Activated naive CD8-positive, alpha-beta T cell treated with anti-CD3 and anti-CD28 coated beads, Interleukin-2, amount 10 ng/mL, durations not matched to agents 7 days and 5 days (primary cell): ENCODE measurements at places on chromosomes 1 and 21. TPM values are rescaled to one million over a fixed set of nuclear protein-coding genes. Genes with fewer than 3 reads are reported as not detected.

DNA sequence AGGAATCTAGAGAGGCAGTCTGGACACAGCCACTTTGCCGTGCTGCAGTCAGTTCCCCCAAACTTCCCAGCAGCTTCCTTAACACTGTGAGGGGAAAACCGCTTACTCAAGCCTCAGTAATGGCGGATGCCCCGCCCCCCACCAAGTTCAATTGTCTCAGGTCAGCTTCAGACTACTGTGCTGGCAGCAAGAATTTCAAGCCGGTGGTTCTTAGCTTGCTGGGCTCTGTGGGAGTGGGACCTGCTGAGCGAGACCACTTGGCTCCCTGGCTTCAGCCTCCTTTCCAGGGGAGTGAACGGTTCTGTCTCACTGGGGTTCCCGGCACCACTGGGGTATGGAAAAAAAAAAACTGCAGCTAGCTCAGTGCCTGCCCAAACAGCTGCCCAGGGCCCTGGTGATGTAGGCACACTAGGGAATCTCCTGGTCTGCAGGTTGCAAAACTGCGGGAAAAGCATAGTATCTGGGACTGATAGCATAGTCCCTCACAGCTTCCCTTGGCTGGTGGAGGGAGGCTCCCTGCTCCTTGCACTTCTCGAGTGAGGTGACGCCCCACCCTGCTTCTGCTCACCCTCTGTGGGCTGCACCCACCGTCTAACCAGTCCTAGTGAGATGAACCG, 23.7 kb upstream of the HFM1 start:
- no peak for DNase-seq

DNA sequence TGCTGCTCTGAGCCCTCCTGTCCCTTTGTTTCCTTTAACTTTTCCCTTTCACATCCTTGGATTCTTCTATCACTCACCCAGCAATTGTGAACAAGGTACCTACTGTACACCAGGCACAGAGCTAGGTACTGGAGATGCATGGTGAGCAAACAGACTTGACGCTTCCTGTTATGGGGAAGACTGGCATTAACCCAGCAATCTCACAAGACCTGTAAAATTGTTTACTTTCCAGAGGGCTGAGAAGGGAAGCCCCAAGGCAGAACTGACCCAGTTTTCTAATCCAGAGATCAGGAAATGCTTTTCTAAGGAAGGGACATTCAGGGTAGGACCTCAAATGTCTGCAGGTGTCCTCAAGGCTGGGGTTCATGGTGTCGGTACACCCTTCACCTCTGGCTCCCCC, 171.6 kb upstream of the KAZN start:
- DNase-seq = no peak

DNA sequence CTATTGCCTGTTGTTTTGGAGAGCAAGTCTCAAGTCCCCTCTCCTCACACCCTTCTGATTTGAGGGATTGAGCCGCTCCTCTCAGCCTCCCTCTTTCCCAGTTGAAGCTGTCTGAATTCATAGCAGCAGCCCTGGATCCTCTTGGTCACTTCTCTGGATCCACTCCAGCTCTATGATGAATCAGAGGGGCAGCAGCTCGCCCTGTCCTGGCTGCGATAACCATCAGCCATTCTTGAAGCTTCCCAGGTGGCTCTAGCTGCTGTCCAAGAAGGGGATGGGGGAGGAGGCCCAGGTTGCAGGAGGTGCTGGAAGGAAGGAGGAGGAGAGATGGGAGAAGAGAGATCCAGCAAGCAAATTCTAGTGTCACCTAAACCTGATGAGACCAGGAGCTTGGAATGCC, 31.3 kb downstream of the WNT4 start:
- DNase-seq = no peak

DNA sequence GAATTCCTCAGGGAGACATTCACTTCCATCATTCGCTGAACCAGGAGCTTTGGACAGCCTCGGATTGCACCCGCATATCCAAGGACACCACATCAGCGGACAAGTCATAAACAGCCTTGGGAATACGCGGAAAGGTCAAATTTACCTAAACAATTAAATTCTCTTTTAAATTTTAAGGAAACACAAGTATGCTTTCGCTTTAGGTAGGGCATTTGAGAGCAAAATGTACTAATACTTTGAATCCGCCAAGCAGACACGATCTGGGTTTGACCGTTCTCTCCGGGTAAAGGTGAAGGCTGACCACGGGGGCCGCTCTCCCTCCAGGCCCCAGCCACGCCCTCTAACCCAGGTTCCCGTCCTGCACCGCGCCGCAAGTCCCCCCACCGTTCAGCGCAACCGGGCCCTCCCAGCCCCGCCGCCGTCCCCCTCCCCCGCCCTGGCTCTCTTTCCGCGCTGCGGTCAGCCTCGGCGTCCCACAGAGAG, 479 bp upstream of the ACADM start:
- DNase-seq = no peak

DNA sequence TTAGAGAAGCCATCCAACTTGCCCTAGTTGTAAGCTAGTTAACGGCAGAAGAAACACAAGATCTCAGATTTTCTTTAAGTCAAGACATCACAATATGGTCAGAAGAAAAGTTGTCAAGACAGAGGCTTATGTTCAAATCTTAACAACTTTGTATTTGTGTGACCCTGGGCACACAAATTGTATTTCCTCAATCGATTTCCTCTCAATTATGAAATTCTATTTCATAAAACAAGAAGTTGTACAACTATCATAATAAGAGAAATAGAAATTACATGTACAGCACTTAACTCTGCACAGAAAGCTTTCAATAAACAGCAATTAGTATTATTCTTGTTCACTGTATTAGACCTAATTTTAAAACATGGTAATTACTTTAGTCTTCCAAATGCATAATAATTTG, 62.9 kb upstream of the SDC3 start:
- DNase-seq = no peak

DNA sequence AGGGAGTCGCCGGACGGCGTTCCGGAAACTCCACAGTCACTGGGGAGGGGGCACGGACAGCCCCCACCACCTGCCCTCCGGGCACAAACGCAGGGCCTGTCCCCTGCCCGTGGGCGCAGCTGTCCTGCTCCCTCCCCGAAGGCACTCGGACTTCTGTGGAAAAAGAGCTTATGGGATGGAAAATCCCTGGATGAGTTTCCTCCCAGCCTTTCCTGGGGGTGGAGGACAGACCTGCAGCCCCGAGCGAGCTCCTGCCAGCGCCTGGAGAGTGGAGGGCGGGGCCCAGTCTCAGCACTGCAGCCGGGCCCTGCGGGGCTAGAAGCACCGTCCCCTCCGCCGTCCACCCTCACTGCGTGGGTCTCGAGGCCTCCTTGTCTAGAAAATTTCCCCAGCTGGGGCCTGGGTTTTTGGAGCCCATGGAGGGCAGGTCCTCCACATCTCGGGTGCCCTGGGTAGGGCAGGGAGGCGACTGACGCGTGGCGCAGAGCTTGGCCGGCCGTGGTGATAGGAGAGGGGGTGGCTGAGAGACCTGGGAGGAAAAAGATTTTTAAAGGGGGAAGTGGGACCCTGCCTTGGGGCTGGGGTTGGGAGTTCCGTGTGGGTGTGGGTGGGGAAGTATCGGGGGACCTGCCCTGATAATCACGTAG, 6.4 kb upstream of the COL6A1 start:
- DNase-seq = no peak

GRCh38 chr1:212668477-212668876, 31.2 kb downstream of the BATF3 start:
- no peak for DNase-seq

DNA sequence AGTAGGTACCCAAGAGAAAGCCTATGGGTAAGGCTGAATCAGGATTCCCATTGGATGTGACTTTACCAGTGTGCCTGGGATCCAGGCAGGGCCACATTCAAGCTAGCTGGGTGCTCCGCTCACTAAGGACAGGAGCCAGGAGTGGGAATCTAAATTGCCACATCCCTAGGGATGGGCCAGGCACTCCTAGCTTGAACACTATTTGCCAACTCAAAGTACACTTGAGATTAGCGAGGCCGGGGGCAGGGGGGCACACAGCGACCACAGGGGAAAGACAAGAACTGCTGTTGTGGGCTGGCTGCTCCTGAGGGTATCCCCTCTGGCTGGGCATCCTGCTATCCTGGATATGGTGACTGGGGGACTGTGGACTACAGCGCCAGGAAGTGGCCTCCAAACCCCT, 4.3 kb downstream of the SLC45A3 start:
- DNase-seq = no peak

DNA sequence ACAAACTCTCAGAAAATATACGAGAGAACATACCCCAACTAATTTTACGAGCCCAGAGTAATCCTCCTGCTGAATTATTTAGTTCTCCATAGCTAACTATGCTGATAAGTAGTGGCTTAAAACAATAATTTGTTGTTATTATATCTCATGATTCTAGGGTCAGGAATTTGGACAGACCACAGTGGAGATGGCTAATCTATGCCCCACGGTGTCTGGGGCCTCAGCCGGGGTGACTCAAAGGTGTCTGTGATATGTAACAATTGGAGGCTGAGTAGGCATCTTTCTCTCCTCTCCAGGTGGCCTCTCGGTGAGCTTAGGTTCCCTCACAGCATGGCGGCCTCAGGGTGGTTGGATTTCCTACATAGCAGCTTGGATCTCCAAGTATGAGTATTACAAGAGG, 35.4 kb upstream of the FOXO6 start:
- no peak for DNase-seq

GRCh38 chr1:157124855-157125254, 13.3 kb downstream of the ETV3 start:
- no peak for DNase-seq

DNA sequence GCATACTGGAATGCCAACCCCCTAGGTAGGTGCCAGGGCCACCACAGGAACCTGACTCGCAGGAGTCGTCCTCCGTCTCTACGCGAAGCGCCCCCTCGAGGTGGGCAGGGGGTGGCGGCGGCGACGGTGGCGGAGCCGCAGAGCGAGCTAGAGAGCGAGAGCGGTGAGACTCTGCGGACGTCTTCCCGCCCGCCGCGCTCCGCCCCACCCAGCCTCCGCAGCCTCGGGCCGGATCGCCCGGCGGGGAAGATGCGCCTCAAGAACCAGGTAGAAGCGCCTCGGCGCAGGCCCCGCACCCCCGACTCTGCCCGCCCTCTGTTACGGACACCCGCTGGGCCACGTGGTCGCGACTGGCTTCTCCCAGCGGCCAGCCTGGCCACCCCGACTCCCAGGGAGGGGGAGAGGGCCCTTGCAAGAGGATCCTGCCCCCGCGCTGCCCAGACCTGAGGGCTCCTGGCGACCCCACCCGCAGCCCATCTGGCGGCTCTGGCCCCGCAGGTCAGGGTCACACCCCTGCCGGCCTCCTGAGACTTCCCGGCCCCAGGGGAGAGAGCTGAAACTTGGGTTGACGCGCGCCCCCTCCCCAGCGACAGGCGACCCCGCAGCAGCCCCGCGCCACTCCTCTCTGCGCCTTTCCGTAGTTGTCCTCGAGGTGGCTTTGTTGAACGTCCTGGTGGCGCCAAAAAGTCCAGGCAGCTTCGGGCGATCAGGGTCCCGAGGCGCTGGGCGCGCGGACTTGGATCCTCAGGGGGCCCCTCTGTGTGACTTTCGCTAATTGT, 24.4 kb upstream of the AGBL4 start:
- peak; percentile 27 for DNase-seq

DNA sequence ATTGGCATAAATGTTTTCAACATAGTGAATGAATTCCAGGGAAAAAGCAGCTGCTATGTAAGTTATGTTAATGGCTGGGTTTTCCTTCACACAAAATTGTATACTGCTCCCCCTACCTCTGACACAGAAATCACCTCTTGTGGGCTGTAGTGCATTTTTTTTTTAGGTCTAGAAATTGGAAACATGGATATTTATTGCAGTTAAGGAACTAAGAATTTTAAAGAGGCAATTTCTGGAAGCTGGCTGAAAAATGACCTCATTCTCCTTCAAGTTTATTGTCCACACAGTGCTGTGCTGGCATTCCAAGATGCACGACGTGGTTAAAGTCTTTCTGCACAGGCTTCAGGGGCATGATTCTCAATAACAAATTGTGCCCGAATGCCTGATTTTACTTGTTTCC, 1424.2 kb downstream of the MRPL39 start:
- DNase-seq = no peak

DNA sequence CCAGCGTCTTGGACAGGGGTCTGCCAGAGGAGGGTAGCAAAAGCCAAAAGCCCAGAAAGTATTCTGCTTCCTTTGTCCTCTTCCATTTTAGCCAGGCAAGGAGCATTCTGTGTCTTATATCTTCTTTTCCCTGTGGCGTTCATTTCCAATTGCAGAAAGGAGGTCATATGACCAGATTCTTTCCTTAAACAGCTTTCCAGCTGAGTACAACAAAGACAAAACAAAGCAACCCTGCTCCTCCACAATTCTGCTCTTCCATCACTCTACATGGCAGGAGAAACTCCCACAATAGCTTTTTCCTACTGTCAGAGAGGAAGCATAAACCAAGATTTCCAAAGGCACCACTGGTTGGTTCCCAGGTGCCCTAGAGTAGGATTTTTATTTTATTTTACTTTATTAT, 19.7 kb downstream of the ENSA start:
- no peak for DNase-seq

DNA sequence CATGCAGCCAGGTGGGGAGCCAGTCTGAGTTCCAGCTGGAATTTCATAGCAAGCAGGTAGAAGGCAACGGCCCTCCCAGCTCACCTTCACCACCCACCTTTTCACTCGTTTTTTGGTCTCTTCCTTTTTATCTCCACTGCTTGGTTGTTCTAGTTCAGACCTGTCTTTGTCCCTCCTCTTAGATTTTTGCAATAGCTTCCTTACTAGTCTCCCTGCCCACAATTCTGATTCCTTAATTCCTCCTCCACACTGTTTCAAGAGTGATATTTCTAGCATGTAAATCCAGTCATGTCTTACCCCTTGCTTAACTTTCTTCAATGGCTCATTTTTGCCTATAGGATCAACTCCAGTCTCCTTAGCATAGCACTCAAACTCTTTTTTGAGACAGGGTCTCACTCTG, 119.6 kb downstream of the TMEM53 start:
- DNase-seq = no peak

GRCh38 chr1:176551146-176551545, 88.2 kb downstream of the PAPPA2 start:
- no peak for DNase-seq

GRCh38 chr1:58971629-58972140, 187.8 kb upstream of the JUN start:
- DNase-seq = no peak

GRCh38 chr1:225845571-225846259, 35.8 kb downstream of the EPHX1 start:
- DNase-seq = no peak

GRCh38 chr1:156566436-156566835, 5.9 kb downstream of the IQGAP3 start:
- no peak for DNase-seq

- DNase-seq = peak; percentile 72
Measured at GRCh38 chr1:161738627-161739287, 10.8 kb upstream of the DUSP12 start.

DNA sequence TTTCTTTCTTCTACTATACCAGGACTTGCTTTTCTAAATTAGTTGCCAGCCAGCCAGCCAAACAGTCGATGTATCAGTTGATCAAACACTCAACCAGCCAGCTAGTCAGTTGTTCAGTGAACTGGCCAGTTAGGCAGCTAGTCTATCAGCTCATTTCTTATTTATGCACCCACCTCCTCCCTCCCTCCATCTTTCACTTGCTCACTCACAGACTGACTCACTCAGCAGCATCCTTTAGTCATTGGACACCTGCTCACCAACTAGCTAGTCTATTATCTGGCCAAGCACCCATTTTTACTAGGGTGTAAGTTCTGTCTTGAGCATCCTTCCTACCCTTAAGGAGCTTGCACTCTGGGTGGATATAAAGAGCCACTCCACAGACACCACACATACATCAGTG, 5.9 kb upstream of the SPRR4 start:
- DNase-seq = no peak

Gene MIA3
- 82.3 TPM for total RNA-seq

Gene DNAJC6
- total RNA-seq = 4.0 TPM

Gene KIAA1614
- 0.19 TPM for total RNA-seq

Gene SELENBP1
- not detected for total RNA-seq

Gene HSD3B1
- not detected for total RNA-seq

Gene CD52
- total RNA-seq = 1,088 TPM

Gene ITGB2
- 452 TPM for total RNA-seq
